BE2C (cell line): ENCODE measurements at places on chromosomes 4 and X.

DNA sequence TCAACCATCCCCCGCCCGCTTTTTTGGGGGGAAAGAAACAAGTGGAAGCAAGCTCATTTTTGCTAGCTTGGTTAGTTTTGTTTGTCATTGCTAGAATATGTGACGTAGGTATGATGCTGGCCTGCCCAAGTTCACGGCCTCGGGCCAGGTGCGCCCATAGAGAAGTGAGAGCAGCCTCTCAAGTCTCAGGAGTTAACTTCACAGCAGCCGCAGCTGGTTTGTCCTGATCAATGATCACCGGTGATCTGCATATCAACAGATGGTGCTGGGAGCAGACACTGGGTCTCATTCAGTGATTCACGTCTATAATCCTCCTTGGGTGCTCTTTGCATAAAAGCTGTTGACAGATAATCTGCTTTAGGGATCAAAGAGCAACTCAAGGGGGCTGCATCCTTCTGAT lies 50.1 kb downstream of the ENPP6 start:
- DNase-seq, result no peak

GRCh38 chr4:10111067-10111801 lies 5.4 kb downstream of the WDR1 start:
- DNase-seq, result no peak

GRCh38 chrX:79630033-79631009 lies 263.2 kb upstream of the ITM2A start:
- no peak for DNase-seq

- DNase-seq, result no peak
Measured at GRCh38 chrX:98956014-98956413, 1454.1 kb downstream of the PCDH19 start.

DNA sequence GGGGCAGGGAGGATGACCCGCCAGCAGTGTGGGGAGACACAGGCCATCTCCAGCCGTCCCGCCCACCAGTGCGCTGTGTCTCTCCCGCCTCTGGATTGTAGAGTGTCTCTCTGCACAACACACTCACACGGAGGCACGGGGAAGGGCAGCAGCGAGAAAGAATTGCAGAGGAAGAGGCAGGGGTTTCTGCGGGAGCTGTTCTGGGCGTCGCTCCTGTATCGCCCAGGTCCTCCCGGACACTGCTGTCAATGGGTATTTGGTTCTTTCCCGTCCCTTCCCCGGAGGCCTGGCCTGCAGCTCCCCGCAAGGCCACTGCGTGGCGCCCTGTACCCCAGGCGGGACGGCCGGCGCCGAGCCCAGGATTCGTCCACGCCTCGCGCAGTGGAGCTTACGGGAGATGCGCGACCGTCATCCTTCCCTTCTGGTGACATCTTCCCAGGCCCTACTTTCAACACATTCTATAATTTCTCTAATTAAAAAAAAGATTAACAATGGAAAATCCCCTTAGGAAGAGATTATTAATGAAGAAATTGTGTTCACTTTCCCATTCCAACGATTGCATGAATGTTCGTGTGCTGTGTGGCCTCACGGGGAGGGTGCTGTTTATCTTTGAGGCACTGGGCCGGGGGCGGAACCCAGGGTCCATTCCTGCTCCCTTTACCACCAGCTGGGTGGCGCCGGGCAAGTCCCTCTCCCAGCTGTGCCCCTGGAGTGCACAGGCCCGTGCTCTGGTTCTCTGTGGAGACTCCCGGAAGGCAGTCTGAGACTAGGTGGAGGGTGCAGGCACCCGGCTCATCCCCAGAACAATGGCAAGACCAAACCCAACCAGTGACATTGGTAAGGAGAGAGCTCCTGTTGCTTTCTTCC lies 95.7 kb downstream of the CPZ start:
- DNase-seq, result peak; percentile 72

DNA sequence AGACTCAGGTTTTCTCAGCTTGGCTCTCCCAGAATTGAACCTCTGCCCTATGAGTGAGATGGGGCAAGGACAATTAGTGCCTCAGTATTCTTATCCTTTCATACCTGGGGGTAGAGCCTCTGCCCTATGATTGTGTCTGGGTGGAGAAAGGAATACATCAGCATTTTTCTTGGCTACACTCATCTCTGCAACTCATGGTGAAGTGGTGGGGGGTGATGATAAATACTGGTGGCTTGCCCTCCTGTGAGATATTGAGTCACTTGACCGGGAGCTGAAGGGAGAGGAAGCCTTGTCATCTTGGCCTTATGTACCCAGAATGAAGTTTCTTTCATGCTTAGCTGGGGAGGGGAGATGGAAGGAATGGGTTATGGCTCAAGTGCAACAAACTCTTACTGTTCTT lies 71.3 kb upstream of the ENOX2 start:
- no peak for DNase-seq

DNA sequence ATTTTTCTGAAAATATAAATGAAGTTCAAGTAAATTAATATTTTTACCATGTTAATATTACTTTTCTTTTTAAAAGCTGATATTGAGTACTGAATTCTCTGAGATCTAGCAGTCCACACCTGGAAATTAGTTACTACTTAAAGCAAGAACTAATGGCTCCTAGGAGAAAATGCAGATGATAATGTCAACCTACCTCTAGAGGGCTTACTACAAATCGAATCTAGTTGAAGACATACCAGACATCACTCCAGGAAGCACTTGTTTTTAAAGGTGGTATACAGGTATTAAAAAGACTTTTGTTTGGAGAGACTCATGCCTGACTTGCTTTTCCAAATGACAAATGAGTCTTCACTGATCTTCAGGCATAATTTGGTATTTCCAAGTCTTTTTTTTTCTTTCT lies 516.4 kb upstream of the BOD1L1 start:
- no peak for DNase-seq

- DNase-seq, result no peak
Measured at GRCh38 chr4:54155936-54156335, 56.0 kb downstream of the GSX2 start.
